ENCODE measurements at places on chromosomes 3 and 15.

DNA sequence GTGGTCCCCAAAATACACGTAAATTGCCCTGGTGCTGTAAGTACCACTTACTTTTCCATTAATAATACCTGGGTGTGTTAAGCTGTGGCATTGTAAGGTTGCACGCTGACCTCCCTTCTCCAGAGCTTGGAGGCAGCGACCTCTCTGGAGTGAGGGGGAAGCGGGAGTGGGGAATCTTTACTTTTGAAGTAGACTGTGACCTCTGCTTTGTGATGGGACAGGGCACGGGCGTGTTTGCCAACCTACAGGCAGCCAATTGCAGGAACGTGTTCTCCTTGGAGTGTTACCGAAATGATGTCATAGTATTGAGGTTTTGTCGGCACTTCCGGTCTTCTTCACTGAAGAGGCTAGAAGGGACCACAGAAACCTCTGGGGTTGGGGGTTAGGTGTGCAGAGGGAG is 227.3 kb upstream of the C2CD4B start:
- DNase-seq, result no peak

DNA sequence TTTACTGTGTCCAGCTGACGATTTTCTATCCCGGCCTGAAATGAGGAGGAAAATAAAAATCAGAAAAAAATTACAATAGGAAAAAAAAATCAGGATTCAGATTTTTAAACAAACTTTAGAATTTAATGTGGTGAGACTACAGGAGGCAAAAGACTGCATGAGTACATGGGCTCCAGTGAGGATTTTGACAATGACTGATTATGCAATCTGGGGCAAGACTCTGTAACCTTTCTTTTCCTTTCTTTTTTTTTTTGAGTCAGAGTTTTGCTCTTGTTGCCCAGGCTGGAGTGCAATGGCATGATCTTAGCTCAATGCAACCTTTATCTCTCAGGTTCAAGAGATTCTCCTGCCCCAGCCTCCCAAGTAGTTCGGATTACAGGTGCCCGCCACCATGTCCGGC is 29.9 kb downstream of the SPG11 start:
- DNase-seq, result no peak

DNA sequence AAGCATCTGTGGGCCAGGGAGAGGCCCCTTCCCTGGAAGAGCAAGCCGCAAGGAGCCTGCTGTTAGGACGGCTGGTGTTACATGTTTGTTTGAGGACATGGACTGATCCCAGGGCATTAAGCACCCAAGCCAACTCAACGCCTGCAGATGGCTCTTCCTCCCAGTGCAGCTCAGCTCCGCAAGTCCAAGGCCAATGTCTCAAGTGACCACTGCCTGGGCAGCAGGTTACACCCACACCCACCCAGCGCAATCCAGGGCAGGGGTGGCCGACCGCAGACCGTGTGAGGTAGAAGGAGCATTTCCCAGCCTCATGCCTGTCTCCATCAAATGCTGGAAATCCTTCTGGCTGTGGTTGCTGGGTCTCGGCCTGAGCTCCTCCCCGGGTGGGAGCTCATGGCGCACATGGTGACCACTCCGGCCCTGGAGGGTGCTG is 14.5 kb downstream of the GP5 start:
- no peak for DNase-seq

GRCh38 chr15:45100884-45101625 is 12.9 kb downstream of the DUOX2 start:
- no peak for DNase-seq

GRCh38 chr3:115562636-115563267 is 60.6 kb upstream of the GAP43 start:
- DNase-seq, result peak; percentile 39

- DNase-seq, result no peak
Observed at GRCh38 chr3:178690571-178690970, 154.3 kb downstream of the KCNMB2 start.

DNA sequence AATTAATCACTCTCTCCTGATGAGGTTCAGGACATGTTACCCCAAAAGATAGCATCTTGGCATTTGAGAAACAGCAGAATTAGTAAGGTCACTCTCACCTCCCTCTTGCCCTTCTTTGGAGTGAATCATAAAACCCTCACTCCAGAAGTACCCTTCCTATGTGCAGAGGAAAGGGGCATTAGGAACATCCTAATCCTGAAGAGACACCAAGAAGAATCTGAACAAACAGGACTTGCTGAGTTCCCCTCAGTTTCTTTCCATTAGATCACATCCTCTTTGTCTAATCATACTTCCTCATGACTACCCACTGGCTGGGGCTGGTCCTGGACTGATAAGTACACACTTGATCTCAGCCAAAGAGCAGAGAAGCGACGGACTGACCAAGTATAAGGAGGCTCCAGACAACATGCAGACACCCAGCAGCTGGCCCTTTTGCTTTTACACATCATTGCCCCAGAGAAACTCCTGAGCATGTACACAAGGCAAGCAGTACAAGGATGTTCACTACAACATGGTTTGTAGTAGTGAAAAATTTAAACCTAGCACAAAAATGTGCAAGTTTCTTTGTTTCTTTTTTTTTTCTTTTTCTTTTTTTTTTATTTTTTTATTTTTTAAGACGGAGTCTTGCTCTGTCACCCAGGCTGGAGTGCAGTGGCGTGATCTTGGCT is 15.0 kb upstream of the TM6SF1 start:
- DNase-seq, result no peak

DNA sequence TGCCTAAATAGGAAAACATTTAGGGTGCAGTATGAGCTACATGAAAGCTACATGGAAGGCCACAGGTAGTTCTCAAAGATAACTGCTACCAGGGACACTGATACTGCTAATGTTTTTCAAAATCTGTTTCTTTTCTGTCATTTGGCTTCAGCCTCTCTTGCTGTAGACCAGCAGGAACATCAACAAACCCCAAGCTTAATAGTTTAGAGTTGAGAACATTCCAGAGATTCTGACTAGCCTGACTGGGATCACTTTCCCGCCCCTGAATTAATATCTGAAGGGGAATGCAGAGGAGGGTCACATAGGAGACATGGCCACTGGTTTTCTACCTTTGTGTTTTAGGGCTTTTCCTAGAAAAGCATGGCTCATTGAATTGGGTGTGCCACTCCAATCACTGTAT is 16.9 kb upstream of the C3orf38 start:
- no peak for DNase-seq

GRCh38 chr3:180624714-180625113 is 22.8 kb downstream of the TTC14 start:
- no peak for DNase-seq

DNA sequence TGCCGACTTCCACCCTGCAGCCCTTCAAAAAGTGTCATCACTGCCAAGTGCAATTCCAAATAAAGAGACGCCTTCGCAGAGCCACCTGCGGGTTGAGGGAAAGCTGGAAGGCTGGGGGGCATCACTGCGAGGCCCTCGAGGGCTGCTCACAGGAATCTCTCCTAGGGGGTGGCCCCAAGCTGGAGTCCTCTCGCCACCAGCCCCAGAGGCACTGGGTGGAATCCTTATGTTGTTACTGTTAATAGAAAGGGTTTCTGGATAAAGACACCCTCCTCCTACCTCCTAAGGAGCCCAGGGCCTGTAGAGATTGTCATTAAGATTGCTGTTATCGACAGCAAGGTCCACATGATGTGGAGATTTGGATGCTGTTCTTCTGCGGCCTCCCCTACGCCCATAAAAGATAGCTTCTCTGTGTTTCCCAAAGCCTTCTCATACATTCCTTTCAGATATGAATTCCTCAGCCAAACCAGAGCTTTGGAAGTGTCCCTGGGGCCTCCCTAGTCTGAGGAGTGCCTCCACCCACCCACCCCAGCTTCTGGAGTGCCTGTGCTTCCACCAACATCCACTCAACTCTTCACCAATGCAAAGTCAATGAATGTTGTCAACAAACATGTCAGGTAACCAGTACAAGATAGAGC is 512.7 kb downstream of the SHQ1 start:
- DNase-seq, result no peak
